Ovary (tissue), 10 donors: ENCODE measurements at places on chromosomes 2 and 18. TPM values are rescaled to one million over a fixed set of nuclear protein-coding genes. Genes with fewer than 3 reads are reported as not detected.

- no peak overlapping the region for H3K27ac ChIP-seq
- no peak for DNase-seq
- H3K36me3 ChIP-seq = no peaks in the 10 kb centered on the region
- H3K4me1 ChIP-seq = peaks cover 1% of the 10 kb centered on the region
These were observed 35.7 kb downstream of the ODC1 start for GRCh38 chr2:10412380-10412779.

DNA sequence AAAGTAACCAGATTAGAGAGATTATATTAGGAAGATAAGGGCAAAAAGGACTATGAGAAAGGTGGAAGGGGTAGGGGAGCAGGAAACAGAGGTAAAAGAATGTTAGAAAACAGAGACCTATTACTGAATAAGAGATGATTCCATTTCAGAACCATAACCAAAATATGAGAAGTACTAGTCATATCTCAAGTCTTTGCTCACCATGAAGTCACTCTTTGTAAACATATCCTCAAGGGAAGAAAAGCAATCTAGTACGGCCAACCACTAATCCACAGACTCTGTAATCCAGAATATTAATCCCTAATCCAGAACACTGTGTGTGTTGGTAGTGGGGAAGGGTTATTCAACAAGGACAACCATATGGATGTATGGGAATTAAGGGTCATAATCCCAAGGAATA, 92.0 kb downstream of the CDCA7 start:
- no peak overlapping the region for H3K4me3 ChIP-seq
- H3K36me3 ChIP-seq = no peaks in the 10 kb centered on the region
- no peaks in the 10 kb centered on the region for H3K4me1 ChIP-seq
- no peaks in the 10 kb centered on the region for H3K27me3 ChIP-seq
- DNase-seq = no peak

DNA sequence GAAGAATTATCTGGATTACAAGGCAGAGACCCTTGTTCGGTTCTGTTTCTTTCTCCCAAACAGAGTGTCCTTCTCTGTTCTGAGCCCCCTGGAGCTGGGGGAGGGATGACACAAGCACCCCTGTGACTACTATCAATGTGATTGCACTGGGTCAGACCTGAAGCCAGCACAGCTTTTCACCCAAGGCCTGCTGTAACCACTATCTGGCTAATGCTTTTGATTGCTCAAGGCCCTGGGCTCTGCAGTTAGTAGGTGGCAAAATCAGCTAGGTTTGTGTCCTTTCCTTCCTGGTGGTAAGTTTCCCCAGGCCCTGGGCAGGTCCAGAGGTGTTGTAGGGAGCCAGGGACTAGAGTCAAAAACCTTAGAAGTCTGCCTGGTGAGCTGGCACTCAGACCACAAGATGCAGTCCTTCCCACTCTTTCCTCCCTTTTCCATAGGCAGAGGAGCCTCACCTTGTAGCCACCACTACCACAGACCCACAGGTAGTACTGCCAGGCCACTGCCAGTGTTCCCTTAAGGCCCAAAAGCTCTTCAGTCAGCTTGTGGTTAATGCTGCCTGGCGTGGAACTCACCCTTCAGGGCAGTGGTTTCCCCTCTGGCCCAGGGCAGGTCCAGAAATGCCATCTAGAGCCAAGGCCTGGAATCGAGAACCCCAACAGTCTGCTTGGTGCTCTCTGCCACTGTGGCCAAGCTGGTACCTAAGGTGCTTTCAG, 83.0 kb downstream of the FAM117B start:
- no peaks in the 10 kb centered on the region for H3K4me1 ChIP-seq
- H3K27ac ChIP-seq = no peak overlapping the region
- no peak for DNase-seq
- H3K36me3 ChIP-seq = no peaks in the 10 kb centered on the region

- no peaks in the 10 kb centered on the region for H3K27me3 ChIP-seq
- no peak for DNase-seq
- no peak overlapping the region for H3K4me3 ChIP-seq
These were observed 12.9 kb upstream of the NCKAP5 start for GRCh38 chr2:133581010-133581760.

GRCh38 chr2:179253226-179253625, 11.4 kb downstream of the SESTD1 start:
- no peaks in the 10 kb centered on the region for H3K36me3 ChIP-seq
- no peaks in the 10 kb centered on the region for H3K4me1 ChIP-seq
- no peaks in the 10 kb centered on the region for H3K27me3 ChIP-seq
- DNase-seq = no peak
- no peak overlapping the region for H3K4me3 ChIP-seq
- no peak overlapping the region for H3K27ac ChIP-seq

Gene ASTL
- total RNA-seq = not detected

DNA sequence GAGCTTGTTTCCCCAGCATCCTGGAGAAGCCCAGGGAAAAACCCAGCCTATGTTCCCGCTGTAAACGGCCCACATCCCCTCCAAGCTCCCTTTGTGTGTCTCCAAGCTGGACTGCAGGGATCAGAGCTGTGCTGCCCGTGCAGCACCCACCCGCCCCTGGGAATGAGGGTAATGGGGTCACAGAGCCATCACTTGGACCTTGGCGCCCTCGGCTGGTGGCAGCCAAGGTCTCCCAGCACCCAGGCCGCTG, 670 bp upstream of the INPP5D start:
- no peaks in the 10 kb centered on the region for H3K27me3 ChIP-seq
- H3K4me1 ChIP-seq = peaks cover 5% of the 10 kb centered on the region
- no peaks in the 10 kb centered on the region for H3K36me3 ChIP-seq
- no peak overlapping the region for H3K27ac ChIP-seq
- DNase-seq = no peak

Gene SF3B1
- total RNA-seq = 245 TPM

Gene COL5A2
- 25.2 TPM for total RNA-seq

Gene CSRNP3
- total RNA-seq = 4.3 TPM

DNA sequence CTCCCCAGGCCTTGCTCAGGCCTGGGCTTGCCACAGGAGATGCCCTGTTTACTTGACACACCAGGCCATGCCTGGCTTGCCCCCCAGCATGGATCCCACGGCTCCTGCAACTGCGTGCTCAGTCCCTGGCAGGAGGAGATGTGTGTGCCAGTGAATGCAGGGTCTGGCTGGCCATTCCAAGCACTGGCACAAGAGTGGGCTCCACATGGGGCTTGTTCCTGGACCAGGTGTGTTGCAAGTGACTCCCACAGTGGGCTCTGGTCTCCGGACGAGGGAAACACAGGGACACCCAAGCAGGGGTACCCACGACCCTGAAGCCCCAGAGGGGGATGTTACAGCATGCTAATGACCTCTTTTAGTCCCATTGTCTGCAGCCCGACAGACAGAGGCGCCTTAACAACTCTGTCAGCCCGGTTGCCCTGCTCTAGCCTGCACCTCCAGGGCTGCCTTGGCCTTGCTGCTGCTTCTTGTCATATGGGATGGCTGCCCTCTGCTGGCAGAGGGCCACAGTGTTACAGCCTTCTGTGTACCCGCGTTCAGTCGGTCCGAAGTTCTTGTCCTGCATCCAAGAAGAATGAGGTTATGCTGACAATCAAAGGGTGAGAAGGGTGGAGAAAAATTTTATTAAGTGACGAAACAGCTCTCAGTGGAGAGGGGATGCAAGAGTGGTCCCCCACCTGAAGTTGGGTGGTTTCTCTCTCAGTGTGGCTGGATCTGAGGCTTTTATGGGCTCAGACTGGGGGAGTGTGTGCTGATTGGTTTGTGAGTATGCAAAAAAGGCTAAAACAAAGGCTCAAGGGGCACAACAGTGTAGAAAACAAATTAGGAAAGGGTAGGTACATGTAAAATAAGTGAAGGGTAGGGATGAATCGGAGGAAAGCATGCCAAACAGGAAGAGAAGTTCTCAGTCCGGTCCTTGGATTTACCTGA, 180.4 kb downstream of the MBD5 start:
- H3K4me1 ChIP-seq = no peaks in the 10 kb centered on the region
- H3K27me3 ChIP-seq = no peaks in the 10 kb centered on the region
- DNase-seq = no peak
- H3K36me3 ChIP-seq = no peaks in the 10 kb centered on the region

GRCh38 chr2:71646028-71646427, 192.7 kb downstream of the DYSF start:
- H3K27me3 ChIP-seq = no peaks in the 10 kb centered on the region
- no peak overlapping the region for H3K4me3 ChIP-seq
- no peak overlapping the region for H3K27ac ChIP-seq
- H3K36me3 ChIP-seq = no peaks in the 10 kb centered on the region
- no peaks in the 10 kb centered on the region for H3K4me1 ChIP-seq
- no peak for DNase-seq

DNA sequence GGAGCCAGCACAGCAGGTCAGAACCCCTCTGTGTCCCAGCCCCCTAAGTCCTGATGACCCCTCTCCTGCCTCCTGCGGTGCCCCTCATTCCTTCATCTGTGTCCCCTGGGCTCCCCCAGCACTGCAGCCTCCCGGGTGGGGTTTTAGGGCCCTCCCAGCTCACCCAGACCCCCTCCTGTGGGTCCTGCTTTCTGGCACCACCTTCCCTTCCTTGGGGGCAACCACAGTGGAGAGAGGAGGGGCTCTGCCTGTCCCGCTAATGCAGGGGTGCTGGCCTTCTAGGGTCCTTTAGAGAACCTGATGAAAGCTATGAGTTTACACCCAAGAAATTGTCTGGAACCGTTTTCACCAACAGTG, 42.7 kb upstream of the ALPP start:
- no peaks in the 10 kb centered on the region for H3K4me1 ChIP-seq
- H3K36me3 ChIP-seq = no peaks in the 10 kb centered on the region
- H3K27me3 ChIP-seq = no peaks in the 10 kb centered on the region
- no peak overlapping the region for H3K27ac ChIP-seq
- no peak overlapping the region for H3K4me3 ChIP-seq
- peak; percentile 5 for DNase-seq
